Hepatocyte (in vitro differentiated cells): ENCODE measurements at places on chromosomes 11 and 22. TPM values are rescaled to one million over a fixed set of nuclear protein-coding genes. Genes with fewer than 3 reads are reported as not detected.

GRCh38 chr11:12052676-12053605, 44.5 kb upstream of the DKK3 start:
- DNase-seq: no peak

- DNase-seq: no peak
These were observed 29.2 kb upstream of the CHORDC1 start for GRCh38 chr11:90252053-90252452.

- DNase-seq: no peak
These were observed 85.2 kb upstream of the MYOD1 start for GRCh38 chr11:17633987-17634775.

DNA sequence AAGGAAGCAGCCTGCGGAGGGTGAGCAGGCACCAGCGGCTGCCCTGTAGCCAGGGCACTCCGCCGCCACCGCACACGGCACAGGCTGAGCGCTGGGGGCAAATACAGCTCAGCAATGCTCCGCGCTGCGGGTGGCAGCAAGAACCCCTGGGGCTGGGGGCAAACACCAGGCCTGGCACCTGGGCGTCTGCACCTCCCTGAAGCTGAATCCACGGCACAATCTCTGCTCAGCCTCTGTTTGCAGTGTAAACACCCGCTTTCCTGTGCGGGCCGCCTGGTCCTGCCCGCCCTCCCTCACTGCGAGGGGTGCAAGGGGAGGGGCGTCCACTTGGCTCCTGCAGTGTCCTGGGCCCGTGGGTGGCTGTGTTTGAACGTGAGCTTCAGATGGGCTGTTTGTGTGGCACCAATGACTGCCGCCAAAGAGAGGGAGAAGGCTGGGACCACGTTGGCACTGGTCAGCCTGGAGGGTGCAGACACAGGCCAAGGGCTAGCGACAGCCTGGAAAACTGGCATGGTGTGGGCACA, 14.8 kb upstream of the MPPED1 start:
- no peak for DNase-seq

DNA sequence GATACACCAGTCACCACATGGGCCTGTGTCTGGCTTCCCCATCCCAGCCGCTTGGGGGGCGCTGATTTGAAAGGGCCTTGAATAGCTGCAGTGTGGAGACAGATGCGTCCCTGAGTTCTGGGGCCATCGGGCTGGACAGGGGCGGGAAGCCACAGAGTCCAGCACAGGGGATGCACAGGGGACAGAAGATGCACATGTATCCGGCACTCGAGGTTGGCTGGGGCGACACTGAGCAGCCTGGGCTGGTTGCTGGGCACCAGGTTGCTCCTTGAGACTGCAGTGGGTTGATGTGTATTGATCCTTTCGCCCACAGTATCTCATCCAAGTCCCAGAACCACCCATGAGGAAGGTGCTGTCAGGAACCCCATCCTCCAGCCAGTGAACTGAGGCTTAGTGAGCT, 99.3 kb upstream of the SYT13 start:
- no peak for DNase-seq

EMID1 gene
- polyA plus RNA-seq: 14.7 and 15.0 TPM in 2 replicates
